ENCODE measurements at places on chromosomes 3 and 15.

- DNase-seq, result no peak
Observed at GRCh38 chr3:75049533-75049932, 435.1 kb upstream of the CNTN3 start.

GRCh38 chr3:45082142-45082538, 56.0 kb downstream of the CLEC3B start:
- no peak for DNase-seq

- no peak for DNase-seq
Observed at GRCh38 chr15:76328958-76329357, 7.6 kb upstream of the ISL2 start.

- no peak for DNase-seq
Observed at GRCh38 chr3:27673701-27674100, 48.4 kb downstream of the EOMES start.

DNA sequence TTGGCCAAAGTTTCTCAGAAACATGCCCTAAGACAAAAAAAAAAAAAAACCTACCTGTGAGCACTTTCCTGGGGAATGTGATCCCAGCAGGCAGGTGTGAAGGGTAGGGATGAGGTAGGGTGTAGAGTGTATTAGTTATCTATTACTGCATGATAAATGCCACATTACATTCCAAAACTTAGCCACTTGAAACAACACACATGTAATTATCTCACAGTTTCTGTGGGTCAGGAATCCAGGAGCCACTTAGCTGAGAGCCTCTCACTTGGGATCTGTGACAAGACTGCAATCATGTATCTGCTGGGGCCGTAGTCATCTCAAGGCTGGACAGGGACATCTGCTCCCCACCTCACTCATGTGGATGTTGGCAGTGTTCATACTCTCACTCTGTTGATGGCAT, 18.9 kb upstream of the FBN1 start:
- no peak for DNase-seq

DNA sequence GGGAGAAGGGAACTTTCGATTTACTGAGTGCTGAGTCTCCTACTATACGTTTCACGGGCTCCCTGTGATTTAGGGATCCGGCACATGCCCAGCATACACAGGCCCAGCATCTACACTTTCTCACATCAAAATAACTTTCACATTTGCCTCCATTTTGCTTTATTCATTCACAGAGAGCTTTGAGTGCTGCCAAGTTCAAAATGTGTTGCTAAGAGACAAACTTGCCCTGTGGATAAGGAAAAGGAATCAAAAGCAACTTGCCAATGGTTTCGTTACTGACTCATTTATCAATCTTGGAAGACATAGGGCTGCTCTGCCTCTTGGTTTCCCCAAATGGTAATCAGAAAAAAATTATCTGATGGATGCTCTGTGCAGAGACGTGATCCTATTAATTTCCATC, 86.3 kb upstream of the LRRN1 start:
- DNase-seq, result no peak

DNA sequence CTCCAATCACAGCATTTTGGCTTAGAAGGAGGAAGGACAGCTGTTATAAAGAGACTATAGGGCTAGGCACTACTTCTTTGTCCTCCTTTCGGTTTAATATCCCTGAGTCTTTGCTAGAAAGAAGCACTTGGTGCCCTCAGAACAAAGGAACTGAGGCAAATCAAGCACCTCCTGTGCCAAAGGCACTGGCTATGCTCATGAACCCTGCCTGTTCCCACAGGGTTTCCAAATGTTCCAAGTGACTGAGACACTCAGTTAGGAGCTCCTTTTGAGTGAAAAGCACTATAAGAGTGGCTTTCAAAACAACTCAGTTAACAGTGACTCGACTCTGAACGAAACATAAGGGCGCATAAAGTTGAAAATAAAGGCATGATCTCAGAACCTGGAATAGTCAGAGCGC, 25.0 kb downstream of the TBC1D2B start:
- DNase-seq, result no peak

DNA sequence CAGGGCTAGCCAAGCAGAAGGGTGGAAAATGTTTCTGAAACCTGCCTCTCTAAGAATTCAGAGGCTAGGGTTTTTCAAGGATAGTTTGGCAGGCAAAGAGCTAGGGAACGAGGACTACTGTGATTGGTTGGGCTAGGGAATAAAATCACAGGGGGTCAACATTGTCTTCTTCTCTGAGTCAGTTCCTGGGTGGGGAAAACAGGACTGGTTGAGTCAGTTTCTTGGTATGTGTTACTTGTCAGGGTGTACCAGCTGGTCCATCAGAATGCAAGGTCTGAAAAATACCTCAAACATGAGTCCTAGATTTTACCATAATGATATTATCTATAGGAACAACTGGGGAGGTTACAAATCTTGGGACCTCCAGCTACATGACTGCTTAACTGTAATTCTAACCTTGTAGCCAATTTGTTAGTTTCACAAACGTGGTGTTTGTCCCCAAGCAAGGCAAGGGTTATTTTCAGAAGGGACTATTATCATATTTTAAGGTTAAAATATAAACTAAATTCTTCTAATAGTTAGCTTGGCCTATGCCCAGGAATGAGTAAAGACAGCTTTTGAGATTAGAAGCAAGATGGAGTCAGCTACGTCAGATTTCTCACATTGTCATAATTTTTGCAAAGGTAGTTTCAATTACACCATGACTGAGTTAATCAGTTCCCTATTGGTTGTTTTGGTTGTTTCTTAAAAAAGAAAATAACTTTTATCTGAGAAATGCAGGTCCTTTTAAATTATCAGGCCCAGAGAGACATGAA, 231.5 kb downstream of the ALCAM start:
- DNase-seq, result no peak

DNA sequence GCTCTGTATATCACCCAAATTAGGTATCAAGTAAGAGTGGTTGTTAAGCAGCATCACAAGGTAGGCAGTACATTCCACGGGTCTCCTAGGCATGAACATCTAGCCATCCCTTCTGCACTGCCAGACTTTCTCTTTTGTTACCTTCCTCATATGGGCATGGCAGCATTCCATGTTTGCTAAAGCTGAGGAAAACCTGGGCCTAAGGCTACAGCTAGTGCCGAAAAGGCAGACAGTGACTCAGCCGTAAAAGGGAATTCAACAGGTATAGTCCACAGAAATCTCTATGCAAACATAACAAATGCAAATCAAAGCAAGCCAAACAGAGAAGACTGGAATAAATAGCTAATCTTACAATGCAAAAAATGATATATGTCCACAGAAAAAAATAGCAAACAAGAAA, 645.4 kb downstream of the ZBBX start:
- DNase-seq, result no peak

DNA sequence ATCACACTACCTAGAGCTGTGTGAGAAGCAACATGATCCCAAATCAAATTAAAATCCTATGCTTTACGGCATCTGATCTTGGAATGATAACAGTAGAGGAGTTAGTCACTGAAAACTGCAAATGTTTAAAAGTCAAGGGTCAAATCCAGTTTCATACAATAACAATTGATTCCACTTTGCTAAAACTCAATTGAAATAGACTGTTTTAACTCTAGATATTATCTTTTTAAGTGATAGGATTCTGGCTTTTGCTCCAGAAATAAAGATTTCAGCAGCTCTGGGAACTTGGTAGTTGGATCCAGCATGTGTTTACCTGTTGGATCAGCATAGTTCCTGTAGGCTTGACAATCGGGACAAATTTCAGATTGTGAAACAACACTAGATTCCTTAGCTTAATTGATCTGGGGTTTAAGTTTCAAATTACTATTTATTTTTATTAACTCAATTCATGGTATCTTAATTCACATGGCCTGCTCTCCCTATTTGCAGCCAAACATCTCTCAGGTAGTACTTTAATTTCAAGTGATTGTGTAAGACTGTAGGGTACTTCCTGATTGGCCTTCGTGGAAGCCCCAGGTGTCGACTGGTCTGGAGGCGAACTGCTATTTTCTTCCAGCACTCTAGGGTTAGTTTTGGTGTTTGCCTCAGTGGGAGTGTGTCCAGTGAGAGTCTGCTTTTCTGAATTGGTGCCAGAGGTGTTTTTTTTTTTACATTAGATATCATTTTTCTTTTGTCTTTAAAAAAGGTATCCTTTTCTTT, 16.6 kb downstream of the NFKBIZ start:
- no peak for DNase-seq

DNA sequence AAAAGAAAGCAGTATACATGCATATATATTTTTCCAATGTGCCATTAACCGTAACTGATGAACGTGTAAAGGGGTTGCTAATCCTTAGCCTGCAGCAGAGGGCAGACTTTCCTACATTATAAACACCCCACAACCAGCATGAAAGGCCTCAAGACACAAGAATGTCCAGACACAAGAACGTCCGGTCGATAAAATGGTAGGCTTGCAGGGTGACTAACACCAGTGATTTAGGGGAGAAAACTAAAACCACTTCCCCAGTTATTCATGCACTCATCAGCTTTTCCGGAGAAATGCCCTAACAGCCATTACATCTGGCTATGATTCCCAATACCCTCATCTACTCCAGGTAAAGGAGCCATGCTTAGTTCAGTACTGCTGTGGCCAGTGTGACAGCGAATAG, 57.4 kb downstream of the LRTM1 start:
- no peak for DNase-seq

GRCh38 chr3:113783463-113783862, 36.6 kb downstream of the ATP6V1A start:
- no peak for DNase-seq

- no peak for DNase-seq
Observed at GRCh38 chr3:151412989-151413388, 28.4 kb upstream of the P2RY12 start.

- no peak for DNase-seq
Observed at GRCh38 chr3:5505163-5505562, 317.7 kb downstream of the EDEM1 start.

GRCh38 chr3:72152551-72153476, 367.9 kb upstream of the PROK2 start:
- no peak for DNase-seq

GRCh38 chr15:78073046-78073787, 4.3 kb downstream of the TBC1D2B start:
- no peak for DNase-seq

DNA sequence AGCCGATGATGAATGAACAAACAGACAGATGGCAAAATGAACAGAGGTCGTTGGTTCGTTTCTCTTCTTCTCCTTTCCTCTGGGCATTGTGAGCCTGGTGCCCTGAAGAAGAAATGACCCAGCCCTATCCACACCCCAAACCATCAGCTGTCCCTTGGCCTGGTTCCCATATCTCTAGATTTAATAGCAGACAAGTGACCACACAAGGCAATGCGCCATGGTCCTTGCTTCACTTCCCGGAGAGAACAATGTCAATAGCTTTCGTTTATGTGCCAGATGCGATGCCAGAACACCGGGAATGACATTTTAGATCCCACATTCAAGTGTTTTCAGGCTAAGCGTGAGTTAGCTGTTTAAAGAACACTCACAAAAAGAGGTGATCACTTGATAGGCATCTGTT, 17.7 kb downstream of the POC1A start:
- DNase-seq, result no peak

DNA sequence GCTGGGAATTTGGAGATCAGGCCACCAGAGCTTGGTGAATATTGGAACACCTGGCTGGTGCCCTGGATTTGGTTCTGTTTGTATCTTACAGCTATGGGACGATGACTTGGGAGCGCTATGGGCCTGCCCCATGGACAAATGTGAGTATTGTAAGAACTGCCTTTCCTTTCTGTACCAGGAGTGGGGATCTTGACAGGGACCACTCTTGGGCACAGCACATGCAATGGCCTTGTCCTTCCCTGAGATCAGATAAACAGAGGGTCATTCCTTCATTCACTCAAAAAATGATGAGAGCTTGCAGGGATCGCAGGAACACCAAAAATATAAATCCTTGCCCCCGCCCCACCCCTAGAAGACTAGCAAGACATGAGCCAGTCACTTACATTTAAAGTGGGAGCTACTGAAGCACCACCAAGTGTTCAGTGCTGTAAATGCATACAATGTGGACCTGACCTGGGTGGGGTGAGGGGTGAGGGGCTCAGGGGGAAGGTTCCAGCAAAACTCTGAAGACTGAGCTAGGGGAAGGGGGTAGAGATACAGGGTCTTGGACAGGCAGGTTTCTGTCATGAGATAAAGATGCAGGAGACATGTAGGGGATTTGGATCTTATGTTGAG, 2.7 kb upstream of the CRELD1 start:
- no peak for DNase-seq

DNA sequence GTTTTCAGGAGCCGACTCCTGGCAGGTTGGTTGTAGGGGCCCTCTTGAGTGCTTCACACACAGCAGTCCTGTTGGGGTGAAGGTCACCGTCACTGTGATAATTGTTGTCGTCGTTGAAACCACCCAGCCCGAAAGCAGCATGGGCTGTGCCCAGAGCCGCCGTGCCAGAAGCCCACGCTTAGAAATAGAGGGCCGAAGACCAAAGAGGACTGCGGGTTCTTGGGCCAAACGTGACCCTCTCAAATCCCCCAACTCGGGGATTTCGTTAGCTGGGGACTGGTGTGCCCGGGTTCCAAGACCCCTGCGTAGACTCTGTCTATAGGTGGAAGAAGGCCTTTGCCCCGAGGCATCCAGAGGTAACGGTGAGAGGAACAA, 7.5 kb upstream of the ADAMTS17 start:
- DNase-seq, result no peak

DNA sequence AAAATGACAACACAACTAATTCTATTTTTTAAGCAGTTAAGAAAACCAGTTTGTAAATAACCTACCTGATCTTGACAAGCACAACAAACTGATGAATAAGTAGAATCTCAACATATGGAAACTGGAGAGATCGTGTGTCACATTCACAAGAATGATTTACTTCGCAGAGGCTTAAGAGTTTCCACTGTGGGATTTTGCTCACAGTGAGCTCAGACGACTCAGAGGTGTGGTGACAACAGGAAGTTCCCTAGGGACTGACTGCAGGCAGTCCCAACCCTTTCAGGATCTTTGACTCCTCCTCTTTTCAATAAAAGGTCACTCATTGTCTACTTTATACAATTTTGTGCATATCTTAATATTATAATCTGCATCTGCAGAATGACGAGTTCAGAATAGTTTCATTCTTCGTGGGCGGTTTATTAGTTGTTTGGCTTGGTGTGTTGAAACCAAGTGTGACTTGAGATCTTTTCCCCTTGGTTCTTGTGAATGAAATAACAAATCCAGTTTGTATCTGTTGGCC, at the start of gene LIPH:
Gene LIPH (minus strand): TSS at position 231 of the 520 bp plus-strand sequence. CDS start 117 bp downstream, at position 114.
- no peak for DNase-seq

DNA sequence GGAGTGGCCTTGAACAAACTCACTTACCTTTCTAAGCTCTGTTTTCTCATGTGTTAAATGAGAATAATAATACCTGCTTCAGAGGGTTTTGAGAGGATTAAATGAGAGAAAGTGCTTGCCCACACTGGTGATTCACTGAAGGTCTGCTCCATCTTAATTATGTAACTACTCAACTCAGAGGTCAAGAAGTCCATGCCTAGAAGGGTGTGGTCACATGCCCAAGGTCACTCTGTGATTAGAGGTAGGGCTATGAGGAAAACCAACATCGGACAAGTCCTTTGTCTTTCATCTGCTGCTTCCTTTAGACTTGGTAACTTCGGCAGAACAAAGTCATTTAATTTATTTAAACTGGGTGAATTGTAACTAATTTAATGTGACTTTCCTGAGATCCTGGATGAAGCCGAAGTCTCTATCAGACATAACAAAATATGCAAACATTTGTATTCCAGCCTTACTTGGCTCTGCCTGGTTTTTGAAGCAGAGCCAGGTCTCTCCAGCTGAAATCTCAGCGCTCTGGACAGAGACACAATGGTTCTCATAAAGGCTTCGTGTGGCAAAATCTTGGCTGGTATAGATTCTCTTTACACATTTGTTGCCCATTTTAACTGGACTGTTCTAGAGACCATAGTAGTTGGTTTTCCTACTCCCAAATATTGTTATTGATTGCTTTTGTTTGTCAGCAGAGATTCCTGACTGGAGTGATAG, 3.0 kb downstream of the CHRNA7 start:
- no peak for DNase-seq

Data from SIG-M5 (cell line).